ENCODE measurements at places on chromosomes 16 and 17.

- peak; percentile 9 for DNase-seq
Measured at GRCh38 chr17:49676276-49676868, 1.5 kb downstream of the SPOP start.

GRCh38 chr17:51742571-51742970 lies 415.9 kb downstream of the CA10 start:
- DNase-seq, result no peak

DNA sequence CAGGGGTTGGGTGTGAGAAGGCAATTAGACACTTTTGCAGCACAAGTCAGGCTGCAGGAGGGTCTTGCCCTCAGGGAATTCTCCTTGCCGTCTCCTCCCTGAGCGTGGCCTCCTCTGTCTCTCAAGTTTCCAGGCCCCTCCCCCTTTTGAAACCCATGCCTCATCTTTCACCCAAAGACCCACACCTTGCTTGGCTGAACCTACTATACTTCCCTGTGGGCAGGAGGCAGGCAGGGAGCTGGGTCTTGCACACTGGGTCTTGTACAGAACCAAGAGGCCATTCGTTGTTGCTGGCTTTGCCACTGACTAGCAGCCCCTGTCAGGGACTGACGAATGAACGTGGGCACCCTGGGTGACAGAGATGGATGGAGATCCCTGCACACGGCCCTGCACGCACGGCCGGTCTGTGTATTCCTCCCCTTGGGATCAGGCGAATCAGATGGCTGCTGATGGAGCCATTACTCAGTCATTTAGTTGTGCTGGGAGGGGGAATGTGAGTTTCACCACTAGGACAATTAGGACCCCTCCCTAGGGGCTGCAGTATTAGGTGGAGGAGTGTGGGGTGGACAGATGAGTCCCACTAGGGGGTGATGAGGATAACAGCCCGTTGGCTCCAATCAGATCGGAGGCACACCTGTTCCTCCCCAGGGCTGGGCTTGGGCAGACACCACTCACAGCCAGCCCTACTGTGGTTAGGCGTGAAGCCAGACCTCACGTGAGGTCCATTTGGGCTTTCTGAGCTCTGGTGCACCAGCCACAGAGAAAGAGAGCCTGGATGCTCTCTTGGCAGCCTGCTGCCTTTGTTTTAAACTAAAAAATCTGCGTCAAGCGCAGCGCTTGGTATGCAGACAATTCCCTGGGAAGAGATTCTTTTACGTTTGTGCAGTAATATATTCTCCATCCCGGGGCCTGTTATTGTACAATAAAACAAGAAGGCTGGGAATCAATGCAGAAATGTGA lies 167.7 kb upstream of the WSCD1 start:
- no peak for DNase-seq

GRCh38 chr17:31373150-31374093 lies 18.1 kb upstream of the RAB11FIP4 start:
- no peak for DNase-seq

GRCh38 chr17:27491713-27492190 lies 35.5 kb downstream of the KSR1 start:
- no peak for DNase-seq

GRCh38 chr16:84995663-84996062 lies 15.7 kb downstream of the ZDHHC7 start:
- peak; percentile 26 for DNase-seq
